ENCODE measurements at places on chromosomes 4 and X.

DNA sequence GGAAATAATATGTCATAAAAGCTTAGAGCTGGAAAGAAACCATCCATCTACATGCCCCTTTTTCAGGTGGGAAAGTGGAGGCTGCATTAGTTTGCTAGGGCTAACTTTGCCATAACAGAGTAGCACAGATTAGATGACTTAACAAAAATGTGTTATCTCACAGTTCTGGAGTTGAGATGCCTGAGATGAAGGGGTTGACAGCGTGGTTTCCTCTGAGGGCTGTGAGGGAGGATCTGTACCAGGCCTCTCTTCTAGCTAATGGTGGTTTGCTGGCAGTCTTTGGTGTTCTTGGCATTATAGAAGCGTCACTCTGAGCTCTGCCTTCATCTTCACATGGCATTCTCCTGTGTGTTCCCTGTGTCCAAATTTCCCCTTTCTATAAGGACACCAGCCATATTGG is 2.4 kb downstream of the CHRNA9 start:
- DNase-seq: no peak

- peak; percentile 79 for DNase-seq
Observed at GRCh38 chr4:40149960-40150385, 46.9 kb upstream of the RHOH start.

GRCh38 chr4:147830987-147831386 is 99.1 kb downstream of the ARHGAP10 start:
- DNase-seq: no peak

DNA sequence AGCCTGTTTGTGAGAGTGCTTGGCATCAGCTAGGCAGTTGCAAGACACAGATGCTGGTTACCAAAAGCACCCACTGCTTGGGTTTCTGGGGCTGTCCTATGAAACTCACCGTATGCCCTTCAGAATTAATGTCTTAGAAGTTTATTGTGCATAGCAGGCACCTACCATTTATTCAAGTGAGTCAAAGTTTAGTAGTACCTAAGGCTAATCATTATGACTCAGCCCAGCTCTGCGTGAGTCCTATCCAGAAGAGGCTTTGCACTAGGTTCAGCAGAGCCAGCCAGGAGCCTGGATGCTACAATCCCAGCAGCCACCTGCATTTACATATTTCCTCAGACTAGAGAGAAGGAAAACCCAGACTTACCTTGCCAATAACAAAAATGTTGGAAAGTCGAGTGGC is 4.2 kb downstream of the RPS4X start:
- no peak for DNase-seq

GRCh38 chr4:2269618-2270163 is 7.8 kb upstream of the MXD4 start:
- DNase-seq: peak; percentile 52

GRCh38 chr4:149292425-149293007 is 523.1 kb downstream of the IQCM start:
- no peak for DNase-seq
